ENCODE measurements at places on chromosomes 1 and 21.

DNA sequence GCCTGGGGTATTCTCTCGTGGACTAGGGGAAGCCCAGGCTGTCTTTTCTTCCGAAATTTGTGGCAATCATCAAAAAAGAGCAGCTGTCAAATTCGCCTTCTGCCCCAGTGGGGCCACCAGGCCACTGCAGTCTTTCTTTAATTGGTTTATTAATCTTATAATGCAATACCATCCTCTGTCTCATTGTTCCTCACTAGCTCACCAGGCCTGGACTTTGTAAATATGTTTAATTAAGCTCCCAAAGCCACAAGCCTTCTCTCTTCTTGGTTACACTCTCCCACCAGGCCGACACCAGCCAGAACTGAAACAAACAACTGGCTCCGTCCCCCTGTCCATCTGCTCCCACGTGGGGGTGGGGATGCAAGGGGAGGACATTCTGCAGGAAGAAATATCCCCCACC, 22.0 kb upstream of the CAMK1G start:
- no peak for DNase-seq

DNA sequence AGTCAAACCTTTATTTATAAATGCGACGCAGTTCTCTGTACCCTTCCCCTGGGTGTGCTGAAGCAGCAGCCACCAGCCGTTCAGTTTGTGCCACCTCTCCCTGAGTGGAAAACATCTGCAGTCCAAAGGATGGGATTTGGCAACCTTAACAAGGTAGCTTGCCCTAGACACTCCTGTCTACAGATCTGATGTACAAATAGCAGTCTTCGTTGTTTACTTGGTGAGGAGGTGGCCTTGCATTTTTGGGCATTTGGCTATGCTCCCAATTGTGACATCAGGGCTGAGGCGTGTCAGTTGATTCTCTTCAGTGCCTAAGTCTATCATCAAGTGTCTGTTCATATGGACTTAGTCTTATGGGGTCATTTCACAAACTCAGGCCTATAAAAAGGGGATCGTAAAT, 59.8 kb downstream of the KDM1A start:
- no peak for DNase-seq

GRCh38 chr1:179950651-179951050, 4.0 kb upstream of the CEP350 start:
- no peak for DNase-seq

DNA sequence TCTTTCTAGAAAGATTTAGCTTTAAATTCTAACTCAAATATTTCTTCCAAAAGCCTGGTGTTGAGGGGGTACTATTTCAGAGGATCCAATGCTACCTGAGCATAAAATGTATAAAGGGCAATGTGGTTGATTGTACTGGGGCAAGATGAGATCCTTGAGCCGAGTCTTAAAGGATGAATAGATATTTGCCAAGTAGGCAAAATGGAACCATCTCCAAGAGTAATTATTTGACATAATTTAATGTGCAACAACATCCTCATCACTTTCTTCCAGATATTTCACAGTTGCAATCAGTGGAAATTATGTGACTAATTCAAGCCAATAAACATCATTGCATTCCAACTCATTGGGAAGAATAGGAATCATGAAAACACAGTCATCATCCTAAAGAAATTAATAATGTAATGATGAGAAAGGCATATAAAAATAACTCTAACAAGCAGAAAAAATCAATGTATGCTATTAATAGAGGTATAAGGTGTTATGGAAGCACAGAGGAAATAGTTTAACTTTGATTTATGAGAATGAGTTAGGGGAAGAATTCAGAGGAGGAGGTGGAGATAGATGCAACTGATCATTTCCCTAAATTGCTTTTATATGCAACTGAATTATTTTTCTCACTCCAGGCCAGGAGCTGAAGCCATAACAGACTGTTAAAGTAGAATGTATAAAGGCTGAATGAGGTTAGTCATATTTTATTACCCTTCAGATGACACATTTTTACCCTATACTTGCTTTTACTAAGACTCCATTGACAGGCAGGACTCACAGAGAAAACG, 30.0 kb upstream of the RGS4 start:
- no peak for DNase-seq

- DNase-seq, result no peak
These were observed 46.0 kb downstream of the OPTC start for GRCh38 chr1:203539831-203540546.

DNA sequence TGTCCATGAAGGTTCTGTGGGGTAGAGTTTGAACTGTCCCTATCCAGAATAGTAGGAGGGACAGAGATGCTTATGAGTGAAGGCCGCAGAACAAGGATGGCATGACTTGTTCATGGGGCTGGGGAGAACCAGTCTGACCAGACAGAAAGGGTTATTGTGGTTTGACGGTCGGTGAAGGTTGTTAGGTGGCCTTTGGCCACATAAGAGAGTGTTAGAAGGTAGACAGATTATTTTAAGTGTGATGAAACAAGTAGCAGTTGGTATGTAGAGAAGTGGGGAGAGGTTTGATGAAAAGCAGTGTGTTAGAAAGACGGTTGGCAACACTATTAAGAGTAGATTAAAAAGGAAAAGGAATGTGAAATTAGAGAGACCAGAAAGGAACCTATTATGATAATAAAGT, 355.1 kb downstream of the DISC1 start:
- DNase-seq, result no peak

DNA sequence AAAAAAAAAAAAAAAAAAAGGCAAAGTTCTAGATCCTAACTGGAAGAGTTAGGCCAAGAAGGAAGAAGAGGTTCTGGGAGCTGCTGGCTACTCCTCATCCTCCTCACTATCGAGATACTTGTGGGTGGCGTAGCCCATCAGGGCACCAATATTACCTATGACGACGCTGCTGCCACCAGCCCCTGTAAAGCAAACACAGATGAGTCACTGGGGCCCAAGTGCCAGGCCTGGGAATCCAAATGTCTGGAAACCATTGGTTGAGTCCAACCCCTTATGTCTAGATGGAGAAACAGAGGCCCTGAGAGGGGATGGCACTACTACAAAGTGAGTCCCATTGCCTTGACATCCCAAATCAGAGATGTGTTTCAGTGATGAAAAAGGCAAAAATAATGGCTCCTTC, 5.7 kb downstream of the IFI6 start:
- no peak for DNase-seq

DNA sequence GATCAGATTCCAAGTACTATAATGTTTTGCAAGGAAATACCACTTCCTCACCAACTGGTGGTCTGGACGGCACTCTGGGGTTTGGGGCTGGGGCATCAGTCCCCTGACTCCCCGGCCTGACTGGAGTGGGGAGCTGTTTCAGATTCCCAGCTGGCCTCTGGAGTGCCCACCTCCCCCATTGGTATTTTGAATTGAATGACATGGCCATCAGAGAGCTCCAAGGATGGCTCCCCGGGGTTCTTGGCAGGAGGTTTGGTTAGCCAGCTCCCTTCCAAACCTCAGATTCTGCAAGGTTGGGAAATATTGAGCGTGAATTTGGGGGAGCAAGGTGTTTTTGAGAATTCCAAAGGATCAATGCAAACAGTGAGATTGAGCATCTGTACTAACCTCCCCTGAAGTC, 2.2 kb upstream of the INAVA start:
- no peak for DNase-seq

DNA sequence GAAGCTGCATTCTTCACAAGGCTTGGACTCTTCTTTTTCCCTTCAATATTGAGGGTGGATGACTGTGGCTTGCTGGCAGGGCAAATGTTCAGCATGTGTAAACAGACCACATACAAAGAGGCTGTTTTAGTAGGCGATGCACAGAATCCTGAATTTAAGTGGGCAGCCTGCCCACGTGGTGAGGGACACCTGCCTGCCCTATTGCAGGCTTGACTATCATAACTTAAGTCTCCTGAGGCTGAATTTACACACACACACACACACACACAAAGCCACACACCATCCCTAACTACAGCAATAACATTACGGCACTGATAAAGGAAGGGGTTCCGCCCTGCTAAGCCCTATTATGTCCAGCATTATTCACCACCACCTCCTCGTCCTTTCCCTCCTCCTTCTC, 15.9 kb downstream of the SYT2 start:
- DNase-seq, result no peak

DNA sequence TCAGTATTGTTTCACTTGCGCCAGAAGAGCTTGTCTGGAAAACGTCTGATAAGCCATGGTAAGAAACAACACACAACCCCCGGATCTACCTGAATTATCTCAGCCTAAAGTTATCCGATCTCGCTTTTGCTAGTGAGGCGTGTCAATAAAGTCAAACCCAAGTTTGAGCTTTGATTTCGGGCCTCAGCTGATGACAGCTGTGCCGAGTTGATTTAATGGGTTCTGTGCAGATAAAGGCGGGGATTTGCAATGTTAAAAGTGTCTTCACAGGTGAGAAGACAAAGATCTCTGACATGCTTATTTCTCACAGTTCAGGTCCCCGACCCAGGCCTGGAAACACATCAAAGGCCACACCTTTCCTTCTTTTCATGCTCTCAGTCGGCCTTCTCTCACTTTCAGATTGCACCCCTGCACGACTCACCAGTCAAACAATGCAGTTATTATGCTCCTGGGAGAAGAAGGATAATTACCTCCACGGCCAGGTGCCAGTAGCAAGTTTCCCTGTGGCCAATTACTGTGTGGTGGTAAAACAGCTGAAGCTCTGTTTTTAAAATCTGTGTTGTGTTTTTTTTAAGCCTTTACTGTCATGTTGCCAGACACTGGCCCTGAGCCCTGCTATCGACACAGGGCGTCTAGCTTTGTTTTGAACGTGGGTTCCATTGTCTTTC, 245.3 kb upstream of the RUNX1 start:
- no peak for DNase-seq

DNA sequence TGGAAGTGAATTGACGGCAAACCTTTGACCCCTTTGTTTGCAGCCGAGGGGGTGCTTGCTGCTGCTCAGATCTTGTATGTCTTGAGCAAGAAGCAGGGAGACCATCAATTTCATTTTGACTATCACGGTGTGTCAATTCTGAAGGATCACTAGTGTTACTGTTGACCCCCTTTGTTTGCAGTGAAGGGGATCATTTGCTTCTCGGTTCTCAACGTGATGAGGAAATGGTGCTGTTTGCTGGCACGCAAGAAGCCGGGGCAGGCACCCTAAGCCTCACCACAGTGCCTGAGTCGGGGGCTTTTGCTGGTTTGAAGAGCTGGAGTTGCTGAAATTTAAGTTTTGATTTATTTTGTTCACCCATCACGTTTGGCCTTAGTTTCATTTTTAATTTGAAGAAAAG, 7.5 kb downstream of the RBM15 start:
- no peak for DNase-seq

DNA sequence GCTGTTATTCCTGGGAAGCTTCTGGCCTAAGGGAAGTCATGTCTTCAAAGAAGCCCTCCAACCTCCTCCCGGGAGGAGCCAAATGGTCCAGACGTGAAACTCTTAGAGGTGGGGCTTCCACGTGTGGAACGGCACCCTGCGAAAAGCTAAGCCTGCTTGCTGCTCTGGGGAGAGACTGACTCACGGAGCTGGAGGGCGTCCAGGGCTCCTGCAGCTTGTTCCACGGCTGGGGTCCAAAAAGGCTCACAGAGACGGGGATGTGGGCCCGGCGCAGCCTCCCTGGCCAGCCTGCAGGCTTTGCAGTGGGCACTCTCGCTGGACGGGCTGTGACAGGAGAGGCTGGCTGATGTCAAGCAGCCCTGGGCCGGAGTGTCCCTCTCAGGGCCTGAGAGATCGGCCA, 105.1 kb downstream of the COLGALT2 start:
- no peak for DNase-seq

- DNase-seq, result no peak
These were observed 74.8 kb upstream of the TINAGL1 start for GRCh38 chr1:31501505-31501904.

GRCh38 chr21:36104317-36105300, 30.3 kb upstream of the CBR3 start:
- no peak for DNase-seq

- DNase-seq, result no peak
These were observed 233.1 kb upstream of the USP24 start for GRCh38 chr1:55448261-55448660.

DNA sequence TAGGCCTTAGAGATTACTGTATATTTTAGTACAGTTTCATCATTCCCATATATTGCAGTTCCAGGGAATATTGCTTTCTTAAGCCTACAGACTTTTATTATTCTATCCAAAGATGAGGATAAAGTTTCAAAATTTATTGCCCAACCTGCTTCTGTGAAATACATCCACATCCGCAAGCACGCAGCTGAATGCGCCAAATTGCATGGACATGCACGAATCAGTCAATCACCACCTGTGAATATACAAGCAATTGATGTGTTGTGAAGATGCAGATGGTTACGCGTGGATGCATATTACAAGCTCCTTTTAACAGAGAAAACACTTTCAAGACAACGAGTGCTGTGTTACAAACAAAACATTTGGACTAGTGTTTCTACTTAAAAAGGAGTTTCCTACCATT, 577.8 kb upstream of the PLXNA2 start:
- DNase-seq, result no peak

- DNase-seq, result no peak
These were observed 117.2 kb upstream of the FGGY start for GRCh38 chr1:59179673-59180072.

DNA sequence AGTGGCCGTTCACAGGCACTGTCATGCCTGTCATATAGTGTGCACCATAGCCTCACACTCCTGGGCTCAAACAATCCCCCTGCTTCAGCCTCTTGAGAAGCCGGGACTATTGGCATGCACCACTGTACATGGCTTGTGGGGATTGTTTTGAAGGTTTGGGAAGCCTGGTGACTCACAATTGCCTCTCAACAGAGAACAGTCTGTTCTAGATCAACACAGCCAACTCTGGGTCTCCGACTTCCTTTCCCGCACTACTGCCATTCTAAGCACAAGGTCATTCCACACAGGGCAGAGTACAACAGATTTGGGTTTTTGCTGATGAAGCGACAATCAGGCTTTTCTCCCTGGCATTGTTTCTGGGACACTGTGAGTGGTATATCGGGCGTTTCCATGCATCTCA, 15.5 kb upstream of the AHCTF1 start:
- no peak for DNase-seq

- DNase-seq, result no peak
These were observed 9.9 kb upstream of the DCAF6 start for GRCh38 chr1:167926486-167926997.

- DNase-seq, result no peak
These were observed 114.1 kb downstream of the TNR start for GRCh38 chr1:175629318-175629694.

GRCh38 chr1:3360646-3361257, 93.7 kb upstream of the ARHGEF16 start:
- no peak for DNase-seq

- DNase-seq, result no peak
These were observed 376.7 kb upstream of the ADGRL2 start for GRCh38 chr1:81424061-81424460.

Data from 8988T (cell line).